ENCODE measurements at places on chromosomes 4 and X.

DNA sequence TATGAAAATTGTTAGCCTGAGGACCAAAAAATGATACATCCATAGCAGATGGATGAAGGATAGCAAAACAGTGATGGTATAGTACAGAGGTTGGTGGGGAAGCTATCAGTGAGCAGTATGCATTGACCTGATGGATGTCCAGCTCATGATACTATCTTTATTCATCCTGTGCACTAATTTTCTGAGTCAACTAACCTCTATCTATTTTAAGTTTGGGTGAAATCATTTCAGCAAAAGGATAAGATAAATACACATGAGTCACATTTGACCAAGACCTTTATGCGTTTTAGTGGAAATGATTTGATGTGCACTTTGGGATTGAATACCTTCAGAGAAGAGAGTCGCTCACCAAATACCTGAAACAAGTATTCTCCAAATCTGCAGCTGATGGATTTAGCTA lies 351.0 kb upstream of the NR3C2 start:
- DNase-seq: no peak

GRCh38 chr4:166143227-166143626 lies 270.2 kb downstream of the TLL1 start:
- DNase-seq: peak; percentile 8

DNA sequence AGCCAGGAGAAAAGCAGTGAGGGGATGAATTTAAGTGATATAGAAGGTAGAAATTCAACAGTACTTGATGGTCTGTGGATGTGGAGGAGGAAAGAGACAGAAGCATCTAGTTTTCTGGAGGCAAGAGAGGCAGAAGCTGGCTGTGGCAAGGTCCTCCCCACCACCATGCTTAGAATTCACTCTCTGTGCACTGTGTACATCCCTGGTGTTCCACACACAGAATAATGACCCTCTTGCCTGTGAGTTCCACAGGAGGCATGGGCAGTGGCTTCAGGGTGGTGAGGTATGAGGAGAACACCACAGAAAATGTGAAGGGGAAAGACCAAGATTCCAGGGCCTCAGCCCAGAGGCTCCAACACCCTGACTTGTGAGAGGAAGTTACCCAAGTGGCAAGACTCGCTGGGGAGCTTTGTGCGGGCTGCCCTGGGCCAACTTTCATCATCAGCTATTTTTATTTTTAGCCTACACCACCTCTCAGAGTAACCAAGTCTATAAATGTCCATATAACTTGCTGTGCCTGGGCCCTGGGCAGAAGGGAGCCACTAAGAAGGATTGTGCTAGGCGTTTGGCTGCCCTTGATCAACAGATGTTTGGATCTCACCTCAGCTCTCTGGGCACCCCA lies 7.8 kb upstream of the INTS6L start:
- no peak for DNase-seq

DNA sequence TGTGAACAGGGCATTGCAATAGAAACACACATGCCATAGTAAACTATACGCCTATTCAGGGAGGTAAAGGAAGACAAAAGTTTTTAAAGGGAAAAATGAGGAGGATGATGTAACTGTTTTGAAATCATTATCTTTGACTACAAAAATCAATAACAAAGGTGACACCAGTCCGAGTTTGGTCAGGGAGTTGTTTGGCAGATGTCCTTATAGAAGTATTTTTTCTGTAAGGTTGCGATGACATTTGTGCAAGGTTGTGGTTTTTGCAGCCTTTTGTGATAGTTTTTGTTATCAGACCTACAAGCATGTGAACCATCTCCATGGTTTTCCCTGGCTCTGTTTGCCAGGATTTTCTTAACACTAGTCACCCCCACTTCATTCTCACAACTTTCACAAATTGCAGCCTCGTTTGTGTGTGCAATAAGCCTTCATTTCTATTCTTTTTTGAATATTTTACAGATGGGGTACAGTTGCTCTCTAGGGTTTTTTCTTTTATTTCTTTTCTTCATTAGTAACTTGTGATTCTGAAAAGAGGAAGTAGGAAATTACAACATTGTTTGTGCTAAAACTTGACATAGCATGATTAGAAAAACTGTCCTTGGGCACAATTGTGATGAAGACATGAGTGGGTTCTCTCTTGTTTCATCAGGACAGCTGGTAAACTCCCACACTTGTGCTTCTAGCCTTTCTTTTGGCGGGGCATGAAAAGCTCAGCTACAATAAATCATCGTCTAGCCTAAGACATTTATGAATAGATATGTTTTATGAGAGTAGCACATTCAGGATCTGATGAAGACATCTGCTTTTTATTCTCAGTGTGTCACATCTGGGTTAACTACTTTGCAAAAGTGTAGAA lies 60.2 kb upstream of the PNPLA4 start:
- DNase-seq: no peak

DNA sequence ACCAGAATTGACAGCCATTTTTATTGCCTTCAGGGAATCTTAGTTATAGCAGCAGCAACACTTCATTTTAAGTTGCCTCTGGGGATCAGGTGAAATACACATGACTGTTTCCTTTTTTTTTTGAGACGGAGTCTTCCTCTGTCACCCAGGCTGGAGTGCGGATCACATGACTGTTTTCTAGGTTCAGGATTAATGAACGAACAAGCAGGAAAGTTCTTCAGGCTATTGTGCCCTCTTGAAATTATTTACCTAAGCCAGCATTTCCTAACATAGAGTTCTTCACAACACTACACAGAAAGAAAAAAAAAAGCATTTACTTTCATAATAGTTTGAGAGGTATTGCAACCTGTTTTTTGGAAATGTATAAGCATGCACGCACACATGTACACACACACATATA lies 2032.8 kb downstream of the PCDH7 start:
- no peak for DNase-seq

DNA sequence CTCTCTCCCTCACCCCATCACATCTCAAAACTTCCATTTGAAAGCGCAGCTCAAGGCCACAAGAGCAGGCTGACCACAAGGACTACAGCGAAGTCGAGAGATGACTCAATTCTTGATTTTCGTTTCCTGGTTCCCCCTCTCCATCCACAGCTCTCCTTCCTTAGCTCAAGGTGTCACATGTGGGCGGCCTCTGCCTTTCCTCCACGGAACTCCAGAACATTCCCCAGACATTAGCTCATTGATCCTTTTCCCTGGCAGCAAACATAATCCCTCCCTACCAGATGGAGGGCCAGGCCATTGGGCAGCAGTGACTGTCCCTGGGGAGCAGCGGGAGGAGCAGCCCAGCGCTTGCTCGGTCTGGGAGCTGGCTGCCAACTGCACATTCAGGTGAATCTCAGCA lies 56.3 kb downstream of the CCDC149 start:
- peak; percentile 34 for DNase-seq

- no peak for DNase-seq
These were observed 6.0 kb downstream of the HPSE start for GRCh38 chr4:83328521-83329187.

- DNase-seq: no peak
These were observed 369.7 kb downstream of the BCOR start for GRCh38 chrX:39728025-39728424.

- DNase-seq: no peak
These were observed 3.3 kb downstream of the SH3TC1 start for GRCh38 chr4:8202108-8203051.

GRCh38 chrX:134416087-134416486 lies 43.9 kb upstream of the HPRT1 start:
- DNase-seq: no peak

DNA sequence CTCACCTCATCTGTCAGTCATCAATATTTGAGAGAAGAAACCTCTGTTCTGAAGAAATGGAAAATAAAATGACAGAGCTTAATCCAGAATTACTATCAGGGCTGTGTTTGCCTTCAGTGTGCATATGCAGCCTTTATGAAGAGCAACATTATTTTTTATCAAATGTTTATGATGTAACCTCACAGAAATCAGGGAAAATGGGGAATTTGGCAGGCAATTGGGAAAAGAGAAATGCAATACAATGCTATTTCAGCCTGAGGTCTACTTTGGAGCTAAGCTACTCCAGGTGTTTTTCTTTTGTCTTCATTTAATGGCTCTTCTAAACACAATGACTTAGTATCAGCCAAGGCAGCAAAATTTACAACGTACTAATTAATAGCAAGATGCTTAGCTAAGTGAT lies 241.1 kb upstream of the TET2 start:
- DNase-seq: no peak

DNA sequence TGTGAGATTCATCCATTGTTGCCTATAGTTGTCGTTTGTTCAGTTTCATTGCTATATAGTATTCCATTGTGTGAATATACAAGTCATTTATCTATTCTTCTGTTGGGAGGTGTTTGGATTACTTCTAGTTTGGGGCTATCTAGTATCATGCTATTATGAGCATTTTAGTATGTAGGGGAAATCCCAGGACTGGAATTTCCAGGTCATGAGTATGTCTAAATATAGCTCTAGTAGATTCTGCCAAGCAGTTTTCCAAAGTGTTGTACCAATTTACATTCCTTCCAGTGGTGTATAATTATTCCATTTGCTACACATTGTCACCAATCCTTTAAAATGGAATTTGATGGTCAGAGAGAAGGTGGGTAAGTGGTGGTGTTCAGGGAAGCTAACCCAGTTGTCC lies 30.1 kb downstream of the EGFL6 start:
- no peak for DNase-seq

DNA sequence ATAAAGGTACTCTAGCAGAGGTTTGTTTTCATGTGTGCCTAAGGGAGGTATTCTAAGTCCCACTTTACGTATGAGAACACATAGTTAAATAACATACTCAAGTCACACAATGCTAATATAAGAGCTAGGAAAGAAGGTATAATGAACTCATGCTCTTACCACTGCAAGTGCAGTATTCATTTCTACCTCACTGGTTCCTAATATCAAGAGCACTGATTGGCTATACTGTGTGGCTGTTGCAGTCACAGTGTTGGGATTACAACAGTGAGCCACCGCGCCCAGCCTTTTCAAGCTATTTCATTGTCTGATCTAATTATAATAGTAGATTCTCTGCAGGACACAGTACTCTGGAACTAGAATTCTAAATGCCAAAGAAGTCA lies 84.0 kb downstream of the PDS5A start:
- DNase-seq: no peak

DNA sequence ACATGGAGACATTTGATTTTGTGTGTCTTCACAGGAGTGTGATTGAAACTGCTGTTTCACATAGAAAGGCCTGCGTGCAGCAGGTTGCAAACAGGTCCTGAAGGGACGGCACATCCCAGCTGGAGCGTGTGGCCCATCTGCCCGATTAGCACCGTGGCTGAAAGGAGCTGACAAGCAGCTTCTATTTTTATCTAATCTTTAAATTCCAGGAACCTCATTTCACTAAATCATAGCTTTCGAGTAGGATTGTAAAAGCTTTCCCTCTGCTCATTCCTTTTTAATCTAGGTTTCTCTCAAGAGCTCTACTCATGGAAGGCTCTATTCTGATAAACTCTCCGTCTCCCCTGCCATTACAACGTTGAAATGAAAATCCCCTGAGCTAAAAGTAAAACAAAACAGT lies 106.8 kb downstream of the FSTL5 start:
- DNase-seq: no peak

- no peak for DNase-seq
These were observed 1081.5 kb upstream of the TENM3 start for GRCh38 chr4:181161669-181162068.

DNA sequence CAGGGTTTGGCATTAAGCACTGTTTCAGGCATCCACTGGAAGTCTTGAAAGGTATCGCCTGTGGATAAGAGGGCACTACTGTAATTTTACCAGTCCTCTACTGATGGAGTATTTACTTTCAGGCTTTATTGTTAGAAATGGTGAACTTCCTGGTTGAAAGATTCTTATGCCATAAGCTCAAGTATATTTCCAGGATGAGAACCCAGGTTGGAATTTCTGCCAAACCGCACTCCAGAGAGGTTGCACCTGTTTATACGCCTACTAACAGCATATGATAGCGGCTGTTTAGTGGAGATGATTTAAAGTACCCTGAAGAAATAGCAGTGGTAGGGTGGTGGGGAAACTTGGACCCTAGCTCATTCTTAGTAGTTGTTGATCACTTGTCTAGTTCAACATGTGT lies 9.9 kb downstream of the FNIP2 start:
- peak; percentile 55 for DNase-seq

DNA sequence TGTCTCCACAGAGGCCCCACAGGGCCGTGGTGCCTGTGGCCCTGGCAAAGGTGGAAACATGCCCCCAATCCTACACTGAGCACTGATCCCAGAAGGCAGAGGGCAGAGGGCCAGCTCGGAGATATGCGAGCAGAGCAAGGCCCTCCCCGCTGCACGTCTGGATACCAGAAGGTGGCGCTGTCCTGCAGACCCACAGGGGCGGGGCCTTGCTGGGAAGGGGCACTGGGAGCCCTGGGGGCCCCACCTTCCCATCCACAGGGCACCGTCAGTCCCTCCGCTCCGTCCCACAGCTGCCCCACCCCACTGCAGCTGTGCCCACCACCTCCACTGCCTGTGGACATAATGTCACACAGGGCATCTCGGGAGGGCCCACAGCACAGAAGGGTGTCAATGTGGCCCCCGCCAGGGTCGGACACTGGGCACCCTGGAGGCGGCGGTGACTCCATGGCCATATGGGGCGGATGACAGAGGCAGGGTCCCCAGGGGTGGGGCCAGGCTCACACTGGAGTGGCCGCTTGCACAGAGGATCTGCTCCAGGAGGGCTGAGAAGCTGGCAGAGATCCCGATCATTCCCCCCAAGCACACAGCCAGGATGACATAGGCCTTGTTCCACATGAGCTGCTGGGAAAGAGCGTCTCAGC lies 4.8 kb downstream of the SLC49A3 start:
- no peak for DNase-seq

DNA sequence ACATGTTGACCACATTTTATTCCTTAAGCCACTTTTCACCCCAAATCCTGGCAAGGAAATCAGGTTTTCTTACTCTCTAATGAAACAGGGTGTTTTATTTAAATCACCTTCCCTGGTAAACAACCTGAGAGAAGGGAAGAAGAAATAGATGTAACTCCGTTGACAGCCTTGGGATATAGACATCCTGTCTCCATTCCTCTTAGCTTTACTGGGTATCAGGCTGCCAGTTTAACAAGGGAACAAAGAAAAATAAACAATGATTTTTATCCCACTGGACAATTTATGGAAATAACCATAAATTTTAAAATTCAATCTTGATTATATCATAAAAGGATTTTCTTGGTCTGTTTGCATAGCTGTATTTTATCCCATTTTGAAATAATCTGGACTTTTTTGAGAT lies 49.2 kb downstream of the EDNRA start:
- no peak for DNase-seq

- no peak for DNase-seq
These were observed 17.8 kb downstream of the PLCXD1 start for GRCh38 chrX:298993-299392.

GRCh38 chr4:140213116-140213515 lies 59.1 kb upstream of the MAML3 start:
- DNase-seq: no peak

GRCh38 chr4:73593631-73594241 lies 26.5 kb downstream of the RASSF6 start:
- no peak for DNase-seq

- no peak for DNase-seq
These were observed 118.8 kb upstream of the AFF2 start for GRCh38 chrX:148381603-148382002.

- DNase-seq: no peak
These were observed 9.0 kb downstream of the SEC24D start for GRCh38 chr4:118826723-118827444.

- DNase-seq: no peak
These were observed 218.6 kb upstream of the GK2 start for GRCh38 chr4:79626611-79627010.

GRCh38 chr4:8689741-8690140 lies 97.2 kb downstream of the CPZ start:
- DNase-seq: no peak

- no peak for DNase-seq
These were observed 94.0 kb downstream of the AFAP1 start for GRCh38 chr4:7845493-7846128.

Measured in skeletal muscle cell (primary cell).